ENCODE measurements at places on chromosomes 16 and 17.

DNA sequence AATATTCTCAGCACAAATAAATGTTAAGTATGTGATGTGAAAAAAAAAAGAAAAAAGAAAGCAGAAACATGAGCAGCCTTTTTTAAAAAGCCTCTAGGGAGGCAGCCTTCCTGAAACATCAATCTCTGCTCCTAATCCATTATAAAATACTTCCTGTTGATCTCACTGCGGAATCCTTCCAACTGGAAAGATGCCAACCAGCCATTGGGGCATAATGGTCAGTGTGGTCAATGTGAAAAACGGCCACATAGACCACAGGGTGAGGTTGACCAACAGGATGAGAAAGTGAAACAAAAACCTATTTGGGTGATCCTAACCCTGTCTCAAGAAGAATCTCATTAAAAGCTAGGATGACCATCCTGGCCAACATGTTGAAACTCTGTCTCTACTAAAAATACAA lies 26.1 kb upstream of the ABCA8 start:
- no peak for DNase-seq

DNA sequence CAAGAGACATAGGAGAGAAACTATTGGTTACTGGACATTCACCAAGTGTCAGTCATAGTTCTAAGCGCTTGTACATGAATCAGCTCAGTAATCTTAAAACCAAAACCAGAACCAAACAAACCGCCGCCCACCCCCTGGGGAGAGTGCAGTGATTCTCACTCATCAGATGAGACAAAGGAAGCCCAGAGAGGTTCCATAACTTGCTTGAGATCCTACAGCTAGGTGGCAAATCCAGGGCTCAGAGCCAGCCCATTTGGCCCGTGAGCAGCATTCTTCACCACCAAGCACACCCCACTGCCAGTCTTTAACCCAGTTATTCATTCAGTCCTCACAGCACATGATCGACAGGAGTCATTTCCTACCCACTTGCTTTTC lies 37.2 kb upstream of the RGS9 start:
- DNase-seq, result peak; percentile 55

DNA sequence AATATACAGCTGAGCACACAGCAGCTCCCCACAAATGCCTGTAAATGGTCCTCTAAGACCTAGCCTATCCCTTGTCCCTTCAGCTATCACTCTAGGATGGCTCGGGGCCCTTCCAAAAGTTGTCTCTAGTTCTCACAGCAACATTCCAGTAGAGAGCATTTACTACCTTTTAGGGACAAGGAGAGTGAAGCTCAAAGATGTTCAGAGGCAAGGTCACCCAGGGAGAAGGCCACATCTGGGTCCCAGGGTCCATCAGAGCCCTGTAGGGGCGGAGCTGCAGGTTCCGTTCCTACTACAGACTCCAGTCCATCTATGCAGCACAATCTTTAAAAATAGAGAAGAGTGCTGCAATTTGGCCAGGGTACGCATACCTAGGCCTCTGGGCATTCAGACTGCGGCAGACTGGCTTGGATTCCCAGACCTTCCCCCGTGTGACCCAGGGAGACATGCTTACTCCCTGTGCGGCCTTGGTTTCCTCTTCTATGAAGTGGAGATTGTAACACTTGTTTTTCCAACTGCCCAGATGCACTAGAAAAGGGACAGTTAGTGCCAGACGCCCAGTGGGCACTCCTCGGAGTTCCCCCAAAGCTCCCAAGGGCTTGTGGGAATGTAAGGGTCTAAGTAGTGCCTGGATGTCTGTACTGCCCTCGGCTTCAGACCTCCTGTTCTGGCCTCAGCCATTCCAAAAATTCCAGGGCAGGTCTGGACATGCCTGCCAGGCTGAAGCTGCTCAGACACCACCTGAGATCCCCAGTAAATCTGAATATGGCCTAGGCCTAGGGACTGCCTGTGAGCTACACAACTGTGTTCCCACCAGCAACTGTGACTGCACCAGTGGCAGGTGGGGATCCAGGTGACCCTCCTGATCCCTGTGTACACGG lies 2.5 kb downstream of the SLC12A4 start:
- no peak for DNase-seq

GRCh38 chr17:8405499-8406016 lies 7.9 kb upstream of the RNF222 start:
- DNase-seq, result no peak

GRCh38 chr17:57561072-57561861 lies 183.8 kb downstream of the CCDC182 start:
- no peak for DNase-seq

DNA sequence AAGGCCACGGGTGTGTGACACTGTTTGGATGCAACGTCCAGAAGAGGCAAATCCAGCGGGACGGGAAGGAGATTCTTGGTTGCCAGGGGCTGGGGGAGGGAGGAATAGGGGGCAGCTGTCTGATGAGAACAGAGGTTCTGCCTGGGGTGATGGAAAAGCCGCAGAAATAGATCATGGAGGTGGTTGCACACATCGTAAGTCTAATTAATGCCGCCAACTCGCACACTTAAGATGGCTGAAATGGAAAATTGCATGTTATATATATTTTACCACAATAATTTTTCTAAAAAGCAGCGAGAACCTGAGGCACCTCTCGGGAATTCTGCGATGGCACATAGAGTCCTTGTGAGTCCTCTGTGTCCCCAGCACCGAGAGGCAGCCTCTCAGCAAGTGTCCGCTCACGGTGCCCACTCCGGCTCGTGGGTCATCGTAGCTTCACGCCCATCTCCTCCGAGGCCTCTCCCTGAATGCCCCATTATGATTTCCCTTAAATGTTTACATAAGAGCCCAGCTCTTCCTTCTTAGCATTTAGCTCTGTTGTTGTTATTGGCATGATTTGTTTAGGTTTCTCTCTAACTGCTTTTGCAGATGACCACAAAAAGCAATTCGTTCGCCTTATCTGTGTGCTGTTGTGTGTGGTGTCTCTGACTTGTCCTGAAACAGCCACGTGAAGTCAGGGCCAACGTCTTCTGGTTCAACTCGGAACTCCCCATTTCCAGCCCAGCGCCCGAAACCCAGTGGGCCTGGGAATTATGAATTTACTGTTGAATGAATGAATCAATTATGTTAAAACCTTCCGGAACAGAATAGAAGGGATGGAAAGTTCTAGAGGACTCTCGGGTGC lies 7.7 kb downstream of the WFDC1 start:
- DNase-seq, result no peak

GRCh38 chr17:71127416-71127815 lies 958.1 kb downstream of the KCNJ2 start:
- DNase-seq, result no peak

GRCh38 chr16:54244061-54244886 lies 42.3 kb downstream of the IRX3 start:
- no peak for DNase-seq

- DNase-seq, result no peak
Measured at GRCh38 chr17:70454908-70455307, 285.6 kb downstream of the KCNJ2 start.
